Activated CD4-positive, alpha-beta T cell treated with anti-CD3 and anti-CD28 coated beads, Interleukin-2, amount 50 U/mL, for 24 hours (primary cell): ENCODE measurements at places on chromosomes 11 and 22.

GRCh38 chr11:19822531-19822930, 109.9 kb downstream of the NAV2 start:
- DNase-seq: no peak

- no peak for DNase-seq
Measured at GRCh38 chr11:29166306-29166705, 850.5 kb downstream of the KCNA4 start.

- DNase-seq: no peak
Measured at GRCh38 chr11:124676386-124676785, 2.7 kb downstream of the SPA17 start.

DNA sequence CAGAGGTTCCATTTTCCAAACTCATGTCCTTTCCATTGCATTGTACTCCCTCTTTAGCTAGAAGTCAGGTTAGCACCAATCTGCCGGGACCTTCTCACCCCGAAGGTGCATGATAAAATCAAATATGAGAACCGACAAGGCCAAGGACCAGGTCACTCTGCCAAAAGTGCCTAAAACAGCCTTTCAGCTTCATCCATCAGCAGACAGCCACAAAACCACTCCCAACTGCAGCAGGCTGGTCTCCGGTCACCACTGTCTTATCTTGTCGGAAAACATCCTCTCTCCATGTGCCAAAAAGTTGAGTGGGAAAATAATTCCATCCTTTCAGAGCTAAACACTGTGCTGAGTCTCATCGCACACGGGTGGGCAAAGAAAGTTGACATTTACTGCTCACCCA, 1.4 kb downstream of the PI4KA start:
- DNase-seq: no peak

- DNase-seq: no peak
Measured at GRCh38 chr11:65947133-65947532, 1.9 kb downstream of the TSGA10IP start.

GRCh38 chr22:31210556-31211421, 1.3 kb upstream of the LIMK2 start:
- no peak for DNase-seq

- no peak for DNase-seq
Measured at GRCh38 chr11:71266114-71266833, 13.9 kb upstream of the SHANK2 start.

DNA sequence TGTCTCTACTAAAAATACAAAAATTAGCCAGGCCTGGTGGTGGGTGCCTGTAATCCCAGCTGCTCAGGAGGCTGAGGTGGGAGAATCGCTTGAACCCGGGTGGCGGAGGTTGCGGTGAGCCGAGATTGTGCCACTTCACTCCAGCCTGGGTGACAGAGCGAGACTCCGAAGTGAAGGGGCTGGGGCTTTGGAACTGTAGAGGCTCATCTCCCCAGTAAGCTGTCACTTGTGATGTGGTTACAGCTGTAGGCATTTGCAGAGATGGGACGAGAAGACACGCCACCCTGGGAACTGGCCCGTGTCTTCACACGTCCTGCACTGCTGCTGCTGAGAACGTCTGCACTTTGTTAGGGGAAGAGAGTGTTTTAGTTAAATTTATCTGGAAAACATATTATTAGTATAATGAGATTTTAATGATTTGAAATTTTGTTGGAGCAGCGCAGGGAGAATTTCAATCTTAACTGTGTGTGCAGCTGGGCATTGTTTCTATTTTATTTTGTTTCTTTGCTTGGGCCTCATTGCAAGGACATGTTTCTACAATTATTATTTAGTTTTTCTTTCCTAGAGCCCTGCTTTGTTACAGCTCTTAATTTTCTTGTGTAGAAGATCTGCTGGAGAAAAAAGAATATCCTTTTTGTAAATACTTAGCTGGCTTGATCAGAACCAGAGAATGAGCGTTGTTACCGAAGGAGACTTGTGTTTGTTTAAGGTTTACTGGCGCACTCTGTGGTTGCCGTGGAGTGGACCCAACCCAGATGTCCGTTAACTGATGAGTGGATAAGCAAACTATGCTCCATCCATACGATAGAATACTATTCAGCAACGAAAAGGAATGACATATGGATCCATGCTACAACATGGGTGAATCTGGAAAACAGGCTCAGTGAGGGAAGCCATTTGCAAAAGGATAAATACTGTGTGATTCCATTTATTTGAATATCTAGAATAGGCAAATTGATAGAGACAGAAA, 18.4 kb downstream of the PARVB start:
- no peak for DNase-seq

DNA sequence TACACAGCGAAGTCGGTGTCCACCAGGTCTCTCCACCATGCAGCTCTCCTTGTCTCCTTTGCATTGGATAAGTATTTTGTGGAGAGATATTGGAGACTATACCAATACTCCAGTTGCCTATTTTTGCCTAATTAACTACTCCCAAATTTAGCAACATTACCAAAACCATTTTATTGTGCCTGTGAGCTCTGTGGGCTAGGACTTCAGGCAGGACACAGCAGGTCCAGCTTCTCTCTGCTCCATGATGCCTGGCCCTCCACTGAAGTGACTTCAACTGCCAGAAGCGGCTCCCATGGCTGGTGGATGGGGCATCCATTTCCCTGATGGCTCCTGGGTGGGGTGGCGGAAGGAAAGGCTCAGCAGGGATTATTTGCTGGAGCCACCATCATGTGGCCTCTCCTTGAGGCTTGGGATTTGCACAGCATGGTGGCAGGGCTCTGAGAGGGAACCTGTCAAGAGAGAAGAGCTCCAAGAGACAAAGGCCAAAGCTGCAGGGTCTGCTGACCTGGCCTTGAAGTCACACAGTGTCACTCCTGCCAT, 36.9 kb upstream of the MAPK1 start:
- DNase-seq: no peak

GRCh38 chr11:29641201-29641600, 375.6 kb downstream of the KCNA4 start:
- DNase-seq: no peak

- peak; percentile 99 for DNase-seq
Measured at GRCh38 chr22:42090596-42091454, at the start of gene NDUFA6. NDUFA6 (minus strand) TSS chr22:42090772; CDS start chr22:42090744, 28 bp downstream.

GRCh38 chr22:37681556-37682049, 4.5 kb upstream of the NOL12 start:
- peak; percentile 69 for DNase-seq

DNA sequence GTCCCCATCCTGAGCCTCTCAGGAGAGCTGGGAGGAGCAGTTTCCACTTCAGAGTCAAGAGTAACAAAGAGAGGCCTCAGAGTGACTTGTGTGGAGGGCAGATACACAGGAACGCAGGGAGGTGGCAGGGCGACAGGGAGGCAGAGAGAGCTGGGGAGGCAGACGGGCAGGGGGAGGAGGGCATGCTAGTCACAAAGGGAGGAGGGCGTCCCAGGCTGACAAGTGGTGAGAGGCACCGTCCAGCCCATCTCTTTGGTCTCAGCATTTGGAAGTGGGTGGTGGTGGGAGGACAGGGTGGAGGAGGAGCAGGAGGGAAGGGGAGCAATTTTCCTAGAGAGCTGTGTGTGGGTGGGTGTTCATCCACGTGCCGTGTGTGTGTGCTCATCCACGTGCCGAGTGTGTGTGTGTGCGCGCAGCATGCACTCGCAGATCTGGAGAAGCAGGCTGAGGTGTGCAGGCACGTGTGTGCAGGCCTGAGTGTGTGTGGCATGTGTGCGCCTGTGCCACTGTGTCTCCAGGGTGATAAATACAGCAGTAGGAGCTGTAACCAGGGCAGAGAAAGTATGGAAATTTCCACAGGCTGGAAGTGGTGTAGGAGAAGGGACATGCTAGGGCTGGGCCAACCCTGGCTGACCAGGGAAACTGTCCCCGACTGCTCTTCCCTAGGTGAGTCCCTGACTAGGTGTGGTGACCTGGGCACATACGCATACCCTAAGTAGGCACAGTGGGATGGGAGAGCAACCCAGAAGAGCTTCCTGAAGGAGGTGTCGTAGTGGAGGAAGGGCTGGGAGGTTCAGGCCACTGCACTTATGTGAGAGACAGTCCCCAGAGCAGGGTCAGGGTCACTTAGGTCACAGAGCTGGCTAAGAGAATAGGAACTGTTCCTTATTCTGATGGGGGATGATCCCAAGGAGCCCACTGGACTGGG, 7.3 kb upstream of the PDE2A start:
- DNase-seq: no peak

- no peak for DNase-seq
Measured at GRCh38 chr11:1500466-1501420, 14.2 kb upstream of the MOB2 start.

- DNase-seq: no peak
Measured at GRCh38 chr11:120108785-120109168, 29.1 kb downstream of the TRIM29 start.

- DNase-seq: no peak
Measured at GRCh38 chr11:2570211-2570811, 125.5 kb downstream of the KCNQ1 start.

DNA sequence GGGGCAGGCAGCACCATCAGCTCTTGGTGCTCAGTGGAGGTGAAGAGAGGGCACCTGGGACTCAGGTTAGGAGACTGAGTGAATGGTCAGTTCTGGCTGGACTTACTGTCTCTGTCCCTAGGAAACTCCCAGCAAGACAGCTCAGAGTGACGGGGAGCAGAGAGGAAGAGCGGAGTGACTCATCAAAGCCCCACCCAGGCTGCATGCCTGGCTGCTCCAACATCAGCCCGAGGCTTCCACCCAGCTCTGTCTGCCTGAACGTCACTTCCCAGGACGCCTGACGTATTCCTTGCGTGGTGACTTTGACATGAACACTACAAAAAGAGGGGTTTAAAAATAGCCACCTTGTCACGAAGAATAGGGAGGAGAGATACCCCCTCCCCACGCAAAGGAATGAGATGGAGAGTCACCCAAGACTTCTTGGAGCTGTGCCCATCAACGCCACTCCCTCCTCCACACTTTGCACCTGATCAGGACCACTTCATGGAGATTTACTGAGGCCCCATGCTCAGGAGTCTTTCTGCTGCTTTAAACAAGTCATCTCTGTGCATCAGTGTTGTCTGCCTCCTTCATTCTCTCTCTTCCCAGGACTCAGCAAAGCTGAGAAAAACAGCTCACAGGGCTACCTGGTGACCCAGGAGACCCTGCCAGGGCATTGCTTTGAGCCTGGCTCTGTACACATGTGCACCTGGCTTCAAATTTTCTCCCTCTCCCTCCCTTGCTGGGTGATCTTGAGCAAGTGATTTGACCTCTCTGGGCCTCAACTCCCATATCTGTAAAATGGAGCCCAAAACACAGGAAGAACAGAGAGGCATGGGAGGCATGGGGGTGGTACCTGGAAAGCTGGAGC, 83.1 kb downstream of the MN1 start:
- no peak for DNase-seq

DNA sequence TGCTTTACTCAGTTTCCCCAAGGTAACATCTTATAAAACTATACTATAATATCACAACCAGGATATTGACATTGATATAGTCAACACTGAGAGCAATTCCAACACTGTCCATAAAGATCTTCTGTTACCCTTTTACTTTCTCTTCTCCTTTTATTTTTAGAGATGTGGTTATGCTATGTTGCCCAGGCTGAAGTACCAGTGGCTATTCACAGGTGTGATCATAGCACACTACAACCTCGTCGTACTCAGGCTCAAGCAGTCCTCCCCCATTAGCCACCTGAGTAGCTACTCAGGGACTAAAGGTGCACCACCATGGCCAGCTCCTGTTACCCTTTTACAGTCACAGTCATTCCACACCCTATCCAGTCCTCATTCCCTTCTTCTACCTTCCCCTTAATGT, 119.7 kb downstream of the CWF19L2 start:
- no peak for DNase-seq

GRCh38 chr11:62450543-62451240, 31.9 kb downstream of the SCGB1A1 start:
- DNase-seq: no peak

DNA sequence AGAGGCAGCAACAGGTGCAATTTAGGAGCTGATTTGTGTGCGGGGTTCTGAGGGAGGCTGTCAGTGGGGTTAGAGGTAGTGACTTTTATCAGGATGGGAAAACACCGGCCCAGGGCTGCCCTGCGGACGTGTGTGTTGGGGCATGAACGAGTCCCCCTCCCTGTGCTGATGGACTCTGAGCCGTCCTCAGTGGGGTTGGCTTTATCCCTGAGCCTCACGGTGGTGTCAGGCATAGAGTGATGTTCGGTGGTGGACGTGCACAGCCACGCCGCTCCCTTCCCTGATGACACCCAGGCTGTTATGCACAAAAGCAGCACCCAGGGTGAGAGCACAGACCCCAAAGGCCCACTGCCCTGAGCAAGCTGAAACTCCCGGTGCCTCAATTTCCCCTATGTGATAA, 809.1 kb downstream of the BRD1 start:
- no peak for DNase-seq

- peak; percentile 13 for DNase-seq
Measured at GRCh38 chr11:77819921-77820564, 479 bp downstream of the RSF1 start.

DNA sequence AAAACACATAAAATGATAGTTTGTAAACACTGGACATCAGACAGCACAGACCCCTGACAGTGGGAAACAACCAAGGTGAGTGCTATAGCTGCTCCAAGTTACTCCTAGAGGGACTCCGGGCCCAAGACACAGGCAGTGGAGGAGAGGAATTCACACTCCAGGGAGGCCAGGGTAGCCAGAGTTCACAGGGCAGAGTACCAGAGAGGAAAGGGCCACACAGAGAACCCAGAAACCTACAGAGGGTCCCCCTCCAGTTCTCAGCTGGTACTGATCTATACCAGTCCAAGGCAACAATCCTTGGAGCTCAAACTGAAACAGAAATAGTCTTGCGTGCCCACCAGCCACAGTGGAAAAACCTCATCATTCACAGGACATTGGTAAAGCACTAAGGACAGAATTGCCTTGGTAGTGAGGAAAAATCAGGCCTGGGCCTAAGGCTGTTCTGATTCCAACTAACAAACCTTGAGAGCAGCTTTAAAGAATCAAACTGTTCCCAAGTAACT, 7.6 kb downstream of the VPS37C start:
- DNase-seq: no peak

DNA sequence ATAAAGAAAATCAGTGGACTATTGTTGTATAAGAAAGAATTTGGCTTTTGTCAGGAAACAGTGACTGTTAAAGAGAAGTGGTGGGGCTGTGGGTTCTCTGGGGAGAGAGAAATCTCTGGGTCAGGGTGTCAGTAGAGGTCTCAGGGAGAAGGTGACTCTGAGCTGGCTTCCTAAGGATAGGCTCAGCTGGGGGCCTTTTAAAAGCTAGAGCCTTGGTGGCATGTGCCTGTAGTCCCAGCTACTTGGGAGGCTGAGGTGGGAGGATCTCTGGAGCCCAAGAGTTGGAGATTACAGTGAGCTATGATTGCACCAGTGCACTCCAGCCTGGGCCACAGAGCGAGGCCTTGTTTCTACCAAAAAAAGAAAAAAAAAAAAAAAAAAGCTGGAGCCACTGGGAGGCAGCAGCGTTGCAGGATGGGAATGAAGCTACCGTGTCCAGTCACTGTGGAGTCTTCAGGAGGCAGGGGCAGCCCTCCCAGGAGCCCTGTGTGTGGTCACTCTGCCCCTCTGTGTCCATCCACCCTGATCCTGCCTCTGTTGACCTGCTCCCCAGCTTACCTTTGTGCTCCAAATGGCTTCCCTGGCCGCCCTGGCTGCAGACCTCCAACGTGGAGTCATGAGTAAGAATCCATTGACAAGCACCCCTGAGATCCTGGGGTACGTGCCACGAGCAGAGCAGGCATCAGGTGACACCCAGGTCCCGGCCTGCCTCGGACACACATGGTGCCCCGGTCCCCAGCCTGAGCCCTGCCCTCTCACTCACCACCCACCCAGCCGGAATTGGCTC, 5.4 kb upstream of the MIF start:
- no peak for DNase-seq

GRCh38 chr11:12671370-12671769, 2.9 kb upstream of the TEAD1 start:
- no peak for DNase-seq
